Choroid plexus epithelial cell (primary cell): ENCODE measurements at places on chromosomes 2 and 18.

DNA sequence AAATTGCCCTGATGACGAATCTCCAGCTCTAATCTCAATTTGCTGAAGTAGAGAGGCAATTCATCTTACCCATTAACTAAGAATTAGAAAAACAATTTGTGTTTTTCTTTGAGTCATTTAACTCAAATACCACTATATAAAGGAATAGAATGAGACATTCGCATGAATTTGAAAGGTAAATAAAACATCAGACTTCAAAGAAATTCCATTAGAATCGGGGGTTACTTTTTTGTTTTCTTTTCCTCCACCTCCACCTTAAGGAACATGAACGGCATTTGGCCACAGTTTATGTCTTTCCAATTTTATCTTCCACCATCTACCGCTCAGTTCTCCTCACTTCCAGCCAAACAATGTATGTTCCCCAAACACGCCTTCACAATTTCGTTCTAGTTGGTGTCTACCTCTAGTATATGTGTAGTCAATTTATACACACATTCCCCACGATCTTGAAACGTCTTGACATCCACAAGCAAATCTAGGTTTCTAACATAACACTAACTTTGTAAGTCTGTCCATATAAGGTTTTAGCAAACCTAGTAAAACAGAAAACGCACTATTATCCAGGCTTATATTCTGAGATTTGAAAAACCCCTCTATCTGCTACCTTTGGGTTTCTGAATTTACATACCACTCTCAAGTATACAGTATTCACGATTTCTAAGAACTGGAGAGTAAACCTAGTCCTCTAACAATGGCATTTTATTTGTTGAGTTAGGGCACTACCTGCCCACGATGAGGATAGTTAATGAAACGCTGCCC lies 1.2 kb upstream of the SMCHD1 start:
- peak; percentile 31 for DNase-seq

DNA sequence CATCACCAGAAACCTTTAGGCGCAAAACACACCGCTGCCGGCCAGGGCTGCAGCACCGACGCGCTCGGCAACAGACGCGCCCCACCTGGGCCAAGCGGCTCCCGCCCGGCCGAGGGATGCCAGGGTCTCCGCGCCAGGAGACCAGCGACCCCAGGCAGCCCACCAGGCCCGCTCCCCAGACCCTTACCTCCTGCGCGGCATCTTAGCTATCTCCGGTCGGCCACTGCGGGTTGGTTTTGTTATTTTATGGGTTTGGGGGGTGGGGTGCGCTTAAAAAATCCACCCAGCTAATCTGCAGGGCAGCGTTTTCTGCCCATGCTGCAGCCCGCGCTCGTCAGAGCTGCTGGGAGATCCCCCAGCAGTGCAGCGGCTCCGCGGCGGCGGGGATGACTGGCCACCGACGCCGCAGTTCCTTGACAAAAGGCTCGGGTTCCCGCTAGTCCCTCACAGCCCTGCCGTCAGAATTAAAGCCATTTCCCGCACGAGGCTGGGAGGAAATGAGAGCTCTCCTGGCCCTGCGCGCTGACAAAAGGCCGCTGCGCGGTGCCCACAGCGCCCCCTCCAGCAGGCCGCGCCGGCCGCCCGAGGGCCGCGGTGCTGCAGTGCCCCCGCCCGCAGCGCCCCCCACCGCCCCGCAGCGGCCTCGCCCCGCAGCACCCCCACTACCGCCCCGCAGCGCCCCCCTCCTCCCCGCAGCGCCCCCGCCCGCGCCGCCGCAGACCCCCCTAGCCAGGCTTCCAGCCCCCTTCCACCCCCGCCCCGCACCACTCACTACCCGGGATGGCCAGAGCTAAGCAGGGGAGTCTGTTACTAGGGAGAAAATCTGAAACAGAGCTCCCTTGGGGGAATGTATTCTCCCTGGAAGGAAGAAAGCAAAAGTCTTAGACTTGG lies at the start of gene ADD2:
Gene ADD2 (minus strand): TSS at position 502 of the 891 bp plus-strand sequence. CDS start 61,792 bp downstream, outside the sequence.
- DNase-seq, result no peak

DNA sequence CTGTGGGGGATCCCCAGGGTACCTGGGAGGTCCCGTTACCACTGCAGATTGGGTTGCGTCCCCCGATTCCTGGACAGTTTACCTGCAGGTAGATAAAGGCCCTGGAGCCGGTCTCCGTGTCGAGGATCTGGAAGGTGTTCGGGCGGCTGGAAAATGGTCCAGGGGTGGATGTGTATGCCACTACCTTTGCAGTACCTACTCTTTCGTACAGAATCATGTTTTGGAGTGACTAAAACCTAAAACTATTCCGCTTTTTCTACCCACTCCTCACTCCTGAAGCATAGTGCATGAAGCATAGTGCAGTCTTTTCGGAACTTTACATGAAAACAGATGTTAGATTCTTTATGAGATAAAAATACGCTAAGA lies 418 bp downstream of the WDR75 start:
- no peak for DNase-seq

DNA sequence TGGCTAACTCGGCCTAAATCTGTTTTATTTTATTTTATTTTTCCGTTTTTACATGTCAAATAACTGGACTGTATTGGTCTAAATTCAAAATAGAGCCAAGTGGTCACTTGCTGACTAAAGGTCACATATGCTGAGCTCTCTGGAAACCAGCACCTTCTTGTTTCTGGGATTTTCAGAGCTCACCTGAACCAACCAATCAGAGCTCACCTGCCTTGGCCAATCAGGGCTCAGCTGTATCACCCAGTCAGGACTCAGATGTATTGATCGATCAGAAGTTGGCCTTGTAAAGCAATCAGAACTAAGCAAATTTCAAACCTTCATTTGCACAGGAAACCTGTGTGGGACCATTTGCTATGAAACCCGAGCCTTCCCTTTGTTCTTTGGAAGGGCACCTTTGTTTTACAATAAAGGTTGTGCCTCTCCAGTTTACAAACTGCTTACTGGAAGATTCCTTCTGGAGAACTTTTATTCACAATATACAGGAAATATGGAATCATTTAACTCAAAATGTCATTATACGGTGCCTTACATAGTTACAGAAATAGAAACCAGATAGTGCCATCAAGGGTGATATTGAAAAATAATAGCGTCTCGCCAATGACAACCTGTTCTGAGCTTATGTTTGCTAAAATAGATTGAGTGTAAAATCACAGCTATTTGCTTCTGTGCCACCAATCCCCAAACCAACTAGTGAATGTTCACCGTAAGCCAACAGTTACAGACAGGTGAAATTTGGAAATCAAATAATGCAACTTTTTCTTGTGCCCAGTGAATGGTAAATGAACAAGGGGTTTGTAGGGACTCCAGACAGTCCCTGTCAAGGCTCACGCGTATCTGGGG lies 17.3 kb upstream of the PSD4 start:
- peak; percentile 10 for DNase-seq

- no peak for DNase-seq
These were observed 736.2 kb upstream of the GCFC2 start for GRCh38 chr2:76446872-76447271.

- no peak for DNase-seq
These were observed 84.7 kb upstream of the EML6 start for GRCh38 chr2:54638774-54639187.
